ENCODE measurements at places on chromosomes 12 and 14.

- peak; percentile 27 for DNase-seq
Observed at GRCh38 chr12:28253161-28253641, 62.9 kb downstream of the CCDC91 start.

- DNase-seq: no peak
Observed at GRCh38 chr14:49692193-49692757, 645 bp upstream of the KLHDC1 start.

DNA sequence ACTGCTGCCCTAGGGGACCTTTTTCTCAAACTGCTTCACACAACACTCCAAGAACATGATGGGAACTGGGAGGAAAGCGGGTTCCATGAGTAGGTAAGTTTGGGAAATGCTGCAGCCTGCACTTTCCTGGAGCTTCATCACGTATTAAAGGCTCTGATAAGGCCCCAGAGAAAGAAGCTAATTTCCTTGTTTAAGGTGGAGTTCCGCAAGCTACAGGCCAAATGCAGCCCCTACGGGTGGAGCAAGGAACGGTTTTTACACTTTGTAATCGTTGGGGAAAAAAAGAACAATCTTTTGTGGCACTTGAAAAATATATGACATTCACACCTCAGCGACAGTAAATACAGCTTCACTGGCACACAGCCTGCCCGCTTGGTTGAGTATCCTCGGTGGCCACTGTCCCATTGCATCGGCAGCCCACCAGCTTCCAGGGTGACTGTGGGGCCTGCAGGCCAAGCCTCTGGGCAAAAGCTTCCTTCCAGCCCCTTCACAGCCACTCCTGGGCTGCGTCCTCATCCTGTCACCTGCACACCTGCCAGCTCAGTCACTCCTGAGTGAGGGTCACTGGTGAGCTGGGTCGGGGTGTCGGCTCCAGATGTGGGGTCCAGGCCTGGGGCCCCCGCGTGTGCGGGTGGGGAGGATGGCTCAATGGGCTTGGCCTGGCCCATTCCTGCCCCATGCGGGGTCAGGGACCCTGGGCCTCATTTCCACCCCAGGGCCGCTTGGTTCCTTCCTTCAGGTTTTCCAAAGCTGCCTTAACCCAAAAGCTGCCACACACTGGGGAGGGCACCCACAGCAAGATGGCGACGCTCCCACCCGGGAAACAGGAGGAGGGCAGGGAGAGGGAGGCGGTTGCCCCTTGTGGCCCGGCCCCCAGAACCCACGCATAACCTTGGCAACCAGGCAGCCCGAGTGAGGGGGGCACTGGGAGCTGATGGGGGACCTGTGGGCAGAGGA lies 2.4 kb downstream of the AMN start:
- no peak for DNase-seq

DNA sequence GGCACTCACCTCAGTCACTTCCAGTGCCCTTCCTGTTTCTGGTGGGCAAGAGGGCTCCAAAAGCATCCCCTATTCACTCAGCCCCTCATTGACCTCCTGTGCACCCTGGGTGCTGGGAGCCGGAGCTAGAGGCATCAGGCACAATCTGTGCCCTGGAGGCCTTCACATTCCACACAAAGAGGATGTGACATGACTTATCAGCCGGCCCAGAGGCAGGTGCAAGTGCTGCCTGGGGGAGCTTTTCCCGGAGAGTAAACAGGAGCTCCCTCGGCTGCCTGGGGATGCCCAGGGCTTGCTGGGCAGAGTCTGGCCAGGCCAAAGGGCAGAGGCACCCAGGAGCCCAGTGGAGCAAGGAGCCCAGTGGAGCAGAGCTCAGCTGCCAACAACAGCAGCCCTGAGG lies 64.5 kb downstream of the BCL11B start:
- no peak for DNase-seq

DNA sequence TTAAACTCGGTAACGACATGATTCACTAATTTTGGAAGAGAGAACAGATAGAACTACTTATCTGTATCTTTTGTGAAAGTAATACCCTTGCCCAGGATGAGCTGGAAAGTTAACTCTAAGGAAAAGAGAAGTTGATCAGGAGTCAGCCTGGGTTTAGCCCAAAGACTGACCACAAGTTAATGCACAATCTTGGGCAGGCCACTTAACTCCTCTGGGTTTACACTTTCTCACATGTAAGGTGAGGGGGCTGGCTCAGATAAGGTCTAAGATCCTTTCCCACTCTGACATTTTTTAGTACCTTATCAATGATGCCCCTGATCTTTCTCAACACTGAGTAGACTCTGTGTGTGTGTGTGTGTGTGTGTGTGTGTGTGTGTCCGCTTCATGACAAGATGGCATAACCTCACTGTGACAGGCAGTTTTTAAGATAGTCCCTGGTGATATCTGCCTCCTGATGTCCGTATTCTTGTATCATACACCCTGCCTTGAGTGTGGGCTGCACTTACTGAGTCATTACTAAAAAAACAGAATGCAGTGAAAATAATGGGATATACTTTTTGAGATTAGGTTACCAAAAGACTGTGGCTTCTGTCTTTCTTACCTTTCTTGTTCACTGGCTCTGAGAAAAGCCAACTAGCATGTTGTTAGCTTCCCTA lies 56.2 kb upstream of the CCDC198 start:
- DNase-seq: no peak

GRCh38 chr14:105430565-105430964 lies 10.9 kb downstream of the MTA1 start:
- no peak for DNase-seq

DNA sequence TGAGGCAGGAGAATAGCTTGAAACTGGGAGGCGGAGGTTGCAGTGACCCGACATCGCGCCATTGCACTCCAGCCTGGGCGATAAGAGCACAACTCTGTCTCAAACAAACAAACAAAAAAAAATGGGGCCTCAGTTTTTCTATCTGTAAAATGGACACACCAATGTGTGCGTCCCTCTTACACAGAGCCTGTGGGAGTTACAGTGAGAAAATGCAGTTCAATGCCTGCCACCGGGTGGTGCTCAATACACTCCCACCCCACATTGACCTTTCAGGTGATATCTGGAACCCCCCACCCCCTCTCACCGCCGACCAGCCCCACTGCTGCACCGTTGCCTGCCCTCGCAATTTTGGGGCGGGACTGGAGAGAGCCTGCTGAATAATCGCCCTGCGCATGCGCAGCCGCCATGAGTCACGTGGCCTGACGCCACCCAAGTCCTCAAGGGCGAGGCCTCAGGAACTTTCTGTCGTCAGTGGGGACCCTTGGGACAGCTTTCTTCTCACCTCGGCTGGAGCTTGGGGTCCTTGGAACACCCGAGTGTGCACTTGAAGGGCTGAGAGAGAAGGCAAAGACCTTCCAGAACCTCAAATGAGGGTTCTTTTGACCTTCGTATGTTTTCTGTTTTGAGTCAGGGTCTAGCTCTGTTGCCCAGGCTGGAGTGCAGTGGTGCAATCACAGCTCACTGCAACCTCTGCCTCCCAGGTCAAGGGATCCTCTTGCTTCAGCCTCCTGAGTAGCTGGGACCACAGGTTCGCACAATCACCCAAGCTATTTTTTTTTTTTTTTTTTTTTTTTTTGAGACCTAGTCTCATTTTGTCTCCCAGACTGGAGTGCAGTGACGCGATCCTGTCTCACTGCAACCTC lies 14.6 kb upstream of the CABP1 start:
- DNase-seq: no peak

- DNase-seq: no peak
Observed at GRCh38 chr12:112939761-112940381, 1.6 kb downstream of the OAS3 start.

DNA sequence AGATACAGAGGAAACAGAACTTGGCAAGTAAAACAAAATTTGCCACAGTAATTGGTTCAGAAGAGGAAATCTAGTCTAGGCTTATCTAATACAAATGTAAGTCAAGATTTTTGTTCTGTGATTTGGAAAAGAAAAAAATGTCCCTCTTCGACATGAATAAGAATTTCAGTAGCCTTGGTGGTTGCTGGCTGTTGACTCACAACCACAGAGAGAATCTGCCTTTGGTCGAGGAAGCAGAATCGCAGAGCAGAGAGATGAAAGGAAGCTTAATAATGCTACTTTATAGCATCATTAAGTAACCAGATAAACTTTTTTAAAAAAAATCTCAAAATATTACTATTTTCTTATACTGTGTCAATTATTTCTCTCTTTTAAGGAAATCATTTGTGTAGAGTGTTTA lies 1096.6 kb downstream of the FLRT2 start:
- DNase-seq: no peak

DNA sequence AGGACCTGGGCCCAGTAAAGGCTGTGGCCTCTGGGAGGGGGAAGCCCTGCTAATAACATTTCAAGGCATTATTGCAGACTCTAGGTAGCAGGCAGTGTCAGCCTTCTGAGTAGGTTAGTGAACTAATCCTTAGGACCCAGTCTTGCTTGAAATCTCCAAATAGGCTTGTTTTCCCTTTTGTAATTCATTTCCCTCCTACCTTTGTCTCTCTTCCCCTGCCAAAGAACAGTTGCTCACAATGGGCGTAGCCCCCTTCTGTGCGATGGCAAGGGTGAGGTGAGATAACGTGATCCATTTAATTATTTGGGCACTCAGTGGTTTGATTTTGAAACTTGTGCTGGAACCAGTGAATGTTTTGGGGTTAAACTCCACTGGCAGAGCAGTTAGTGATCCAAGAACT lies 10.9 kb downstream of the PELI2 start:
- DNase-seq: no peak

DNA sequence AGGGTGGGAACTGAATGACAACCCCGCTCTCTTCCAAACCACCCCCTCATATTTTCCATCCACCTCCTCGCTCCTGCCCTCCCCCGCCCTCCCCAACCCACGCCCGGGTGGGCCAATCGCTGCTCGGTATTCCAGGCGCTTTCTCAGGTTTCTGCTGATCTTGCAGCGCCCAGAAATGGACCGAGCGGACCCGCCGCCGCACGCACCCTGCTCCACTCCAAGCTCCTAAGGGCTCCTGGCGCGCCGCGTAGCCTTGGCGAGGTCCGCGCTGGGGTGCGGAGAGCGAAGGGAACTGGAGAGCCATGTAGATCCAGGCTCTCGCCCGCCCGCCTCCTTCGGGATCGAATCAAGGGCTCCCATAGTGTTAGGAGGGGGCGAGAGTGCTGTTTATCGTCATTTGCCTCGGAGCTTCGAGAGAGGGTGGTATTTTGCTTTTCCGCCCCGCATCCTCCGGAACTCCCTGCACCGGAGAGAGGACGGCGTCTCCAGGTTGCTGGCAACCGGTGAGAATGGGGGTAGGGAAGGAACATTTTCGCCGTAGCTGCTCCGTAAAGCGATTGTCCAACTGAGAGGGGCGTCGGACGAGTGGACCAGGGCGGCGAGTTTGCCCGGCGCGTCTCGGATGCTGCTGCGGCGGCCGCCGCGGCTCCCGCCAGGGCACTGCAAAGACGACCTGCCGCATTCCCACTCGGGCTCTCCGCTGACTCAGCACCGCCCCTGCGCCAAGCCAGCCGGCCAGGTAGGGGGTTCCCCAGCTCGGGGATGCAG lies at the start of gene KCNA1:
Gene KCNA1 (plus strand): TSS at position 172 of the 768 bp plus-strand sequence. CDS start 1,474 bp downstream, outside the sequence.
- no peak for DNase-seq

DNA sequence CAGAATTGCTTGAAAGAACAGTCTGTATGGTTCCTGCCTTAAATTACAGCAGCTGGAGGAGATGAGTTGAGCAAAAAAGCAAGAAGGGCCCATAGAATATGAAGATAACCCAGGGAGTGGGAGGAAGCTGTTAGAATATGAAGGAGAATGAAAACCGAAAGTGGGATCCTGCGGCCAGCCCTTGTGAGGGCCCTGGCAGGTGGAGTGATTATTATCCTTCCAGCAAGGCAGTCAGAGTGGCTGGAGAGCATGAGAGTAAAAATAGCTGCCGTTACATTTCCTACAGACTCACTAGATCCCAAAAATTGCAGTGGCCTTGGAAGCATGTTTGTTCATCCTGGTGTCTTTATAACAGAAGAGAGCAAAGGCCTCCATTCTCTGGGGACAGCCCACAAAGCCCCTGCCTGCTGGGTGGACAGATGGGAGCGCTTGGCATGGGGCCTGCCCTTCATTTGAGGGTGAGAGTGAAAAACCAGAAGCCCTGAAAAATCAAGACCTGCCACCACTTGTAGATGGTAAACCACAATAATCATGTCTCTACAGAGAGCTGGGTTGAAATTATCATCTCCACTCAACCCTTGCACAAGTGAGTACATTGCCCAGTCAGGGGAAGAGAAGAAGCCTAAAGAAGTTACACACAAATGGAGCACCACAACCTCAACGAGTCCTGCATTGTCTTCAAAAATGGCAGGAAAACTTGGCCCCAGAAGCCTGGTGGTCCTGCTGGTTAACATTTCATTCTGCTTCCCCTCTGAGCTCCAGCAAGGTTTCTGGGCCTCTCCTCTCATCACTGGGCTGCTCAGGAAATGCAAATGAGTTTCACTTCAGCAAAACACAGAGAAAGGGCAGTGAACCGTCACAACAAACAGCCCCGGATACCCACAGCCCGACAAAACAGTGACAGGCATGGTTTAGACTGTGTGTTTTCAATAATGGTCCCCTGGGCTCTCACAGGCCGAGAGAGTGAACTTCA lies 20.5 kb downstream of the ZDHHC22 start:
- no peak for DNase-seq

DNA sequence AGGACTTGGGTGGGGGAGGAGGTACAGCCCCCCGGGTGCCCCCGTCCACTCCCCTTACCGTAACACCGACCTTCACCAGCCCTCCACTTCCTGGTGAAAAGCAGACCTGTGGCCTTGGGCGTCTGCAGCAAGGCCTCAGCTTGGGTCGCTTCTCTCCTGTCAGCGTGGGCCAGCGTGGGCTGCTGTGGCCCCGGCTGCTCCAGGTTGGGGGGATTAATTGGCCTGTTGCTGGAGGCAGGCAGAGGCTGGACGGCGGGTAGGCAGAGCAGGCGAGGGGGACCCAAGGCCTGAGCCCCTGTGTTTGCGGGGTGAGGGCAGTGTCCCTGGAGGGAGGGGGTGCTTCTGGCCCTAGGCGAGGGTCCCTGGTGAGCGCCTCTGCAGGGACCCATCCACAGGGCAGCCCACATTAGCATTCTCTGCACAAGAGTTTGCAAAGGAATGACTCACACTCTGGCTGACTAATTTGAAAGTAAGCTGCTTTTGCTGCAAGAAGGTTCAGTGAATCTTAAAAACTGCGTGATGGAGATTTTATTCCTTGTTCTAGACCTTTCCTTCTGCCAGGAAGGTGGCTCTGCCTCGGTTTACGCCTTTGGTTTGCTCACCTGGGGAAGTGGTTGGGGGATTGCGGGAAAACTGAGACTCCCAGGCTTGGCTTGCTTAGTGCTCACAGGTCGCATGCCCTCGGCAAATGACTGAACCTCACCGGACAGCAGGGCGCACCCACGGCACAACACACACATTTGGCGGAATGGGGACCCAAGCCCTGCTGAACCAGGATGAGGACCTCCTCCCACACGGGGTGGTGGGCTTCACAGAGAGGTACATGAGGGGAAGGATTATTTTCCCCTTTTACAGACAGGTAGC lies 37.9 kb upstream of the DLK1 start:
- no peak for DNase-seq

DNA sequence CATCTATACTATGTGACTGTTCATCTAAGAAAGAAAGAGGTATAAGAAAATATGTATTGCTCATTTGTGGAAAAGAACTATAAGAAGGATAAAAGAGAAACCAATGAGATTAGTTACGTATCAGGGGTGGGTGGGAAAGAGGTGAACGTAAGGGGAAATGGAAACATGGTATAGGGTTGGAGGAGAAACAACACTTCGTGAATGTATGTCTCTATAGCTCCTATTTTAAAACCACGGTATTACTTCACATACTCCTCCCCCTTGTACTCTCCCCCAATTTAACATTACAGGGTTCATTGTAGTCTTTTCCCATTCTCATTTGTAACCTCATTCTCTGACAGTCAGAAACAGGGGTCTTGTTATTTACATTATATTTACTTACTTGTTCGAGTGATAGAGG lies 120.4 kb downstream of the FOXG1 start:
- DNase-seq: no peak
